GM12865 (cell line): ENCODE measurements at places on chromosomes 4 and X.

DNA sequence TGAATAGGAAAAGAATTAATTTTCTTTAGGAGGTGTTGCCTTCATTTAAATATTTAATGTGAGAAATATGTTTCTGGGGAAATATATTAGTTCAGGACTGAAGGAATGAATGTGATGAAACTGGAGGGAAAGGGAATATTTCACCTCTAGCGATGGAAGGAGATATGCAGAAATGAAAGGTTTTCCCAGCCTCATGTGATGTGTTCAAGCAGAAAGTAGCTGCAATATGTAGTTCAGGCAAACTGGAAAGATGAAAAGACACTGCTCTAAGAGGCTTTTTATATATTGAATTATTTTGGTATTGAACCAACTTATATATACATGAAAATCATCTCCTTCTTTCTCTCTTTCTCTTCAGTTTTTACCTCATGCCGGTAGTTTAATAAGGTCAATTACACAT lies 3.4 kb downstream of the GRID2 start:
- no peak for DNase-seq

GRCh38 chr4:4308800-4309441 lies 18.9 kb downstream of the ZBTB49 start:
- DNase-seq, result no peak

GRCh38 chrX:7635604-7636003 lies 207.4 kb upstream of the VCX start:
- no peak for DNase-seq

DNA sequence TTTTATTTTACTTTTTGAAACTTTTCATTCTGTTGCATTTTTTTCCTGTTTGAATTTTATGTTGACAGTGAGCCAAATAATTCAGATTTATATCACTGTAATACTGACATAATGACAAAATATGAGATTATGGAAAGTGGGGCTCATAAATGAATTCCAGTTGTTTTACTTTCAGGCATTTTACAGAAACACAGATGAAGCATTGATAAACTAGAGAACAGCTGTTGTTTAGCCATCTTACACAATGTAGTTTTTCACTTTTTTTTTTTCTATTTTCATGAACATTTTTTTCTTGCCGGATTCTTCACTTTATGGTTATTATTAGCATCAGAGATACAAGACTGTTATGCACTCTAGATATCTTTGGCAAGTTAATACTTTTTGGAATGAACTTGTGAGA lies 91.7 kb upstream of the PAQR3 start:
- DNase-seq, result no peak
